ENCODE measurements at places on chromosomes 3 and 15.

GRCh38 chr3:114213292-114213626 lies 24.1 kb downstream of the ZNF80 start:
- peak; percentile 32 for DNase-seq

GRCh38 chr15:66288551-66289185 lies 4.7 kb upstream of the DIS3L start:
- no peak for DNase-seq

DNA sequence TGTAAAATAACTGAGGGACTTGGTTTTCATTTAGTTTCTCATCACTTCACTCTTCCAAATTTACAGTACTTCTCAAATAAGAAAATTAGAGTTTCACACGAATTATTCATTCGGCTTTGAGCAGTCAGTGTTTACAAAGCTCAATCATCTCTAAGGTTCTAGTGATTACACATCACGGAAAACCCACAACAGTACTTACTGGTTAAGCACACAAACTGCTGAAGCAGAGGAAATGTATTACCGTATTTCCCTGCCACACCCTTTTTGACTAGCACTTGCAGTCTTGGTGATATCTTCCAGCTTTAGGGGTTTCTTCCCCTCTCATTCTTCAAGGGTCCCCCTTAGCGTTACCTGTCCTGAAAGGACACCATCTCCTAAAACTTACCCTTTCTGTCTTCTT lies 164.8 kb upstream of the CDIN1 start:
- peak; percentile 26 for DNase-seq

DNA sequence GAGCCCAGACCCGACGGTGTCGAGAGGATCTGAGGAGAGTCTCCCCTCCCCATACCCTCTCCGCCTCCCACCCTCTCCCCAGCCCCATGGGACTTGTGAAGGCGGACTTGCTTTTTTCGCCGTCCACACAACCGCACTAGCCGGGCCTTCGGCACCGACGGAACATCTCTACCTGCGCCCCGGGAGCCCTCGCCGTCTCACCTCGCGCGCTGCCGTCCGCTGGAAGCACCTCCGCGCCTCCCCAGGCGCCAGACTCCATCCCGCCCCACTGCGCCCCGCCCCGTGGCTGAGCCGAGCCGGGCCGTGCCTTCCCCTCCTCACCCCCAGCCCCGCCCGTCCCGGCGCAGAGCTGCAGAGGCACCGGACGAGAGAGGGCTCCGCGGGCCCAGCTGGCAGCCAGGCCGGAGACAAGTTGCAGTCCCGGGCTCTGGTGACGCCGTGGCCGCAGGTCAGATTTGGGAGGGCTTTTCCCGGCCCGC lies at the start of the genes DUOX1 and DUOXA1:
Gene DUOX1, plus strand, starts transcription at position 344 of the 479 bp plus-strand sequence. CDS start 1,973 bp downstream, outside the sequence.
Gene DUOXA1, minus strand, starts transcription at position 229 of the 479 bp plus-strand sequence. CDS start 6,865 bp downstream, outside the sequence.
- peak; percentile 35 for DNase-seq

DNA sequence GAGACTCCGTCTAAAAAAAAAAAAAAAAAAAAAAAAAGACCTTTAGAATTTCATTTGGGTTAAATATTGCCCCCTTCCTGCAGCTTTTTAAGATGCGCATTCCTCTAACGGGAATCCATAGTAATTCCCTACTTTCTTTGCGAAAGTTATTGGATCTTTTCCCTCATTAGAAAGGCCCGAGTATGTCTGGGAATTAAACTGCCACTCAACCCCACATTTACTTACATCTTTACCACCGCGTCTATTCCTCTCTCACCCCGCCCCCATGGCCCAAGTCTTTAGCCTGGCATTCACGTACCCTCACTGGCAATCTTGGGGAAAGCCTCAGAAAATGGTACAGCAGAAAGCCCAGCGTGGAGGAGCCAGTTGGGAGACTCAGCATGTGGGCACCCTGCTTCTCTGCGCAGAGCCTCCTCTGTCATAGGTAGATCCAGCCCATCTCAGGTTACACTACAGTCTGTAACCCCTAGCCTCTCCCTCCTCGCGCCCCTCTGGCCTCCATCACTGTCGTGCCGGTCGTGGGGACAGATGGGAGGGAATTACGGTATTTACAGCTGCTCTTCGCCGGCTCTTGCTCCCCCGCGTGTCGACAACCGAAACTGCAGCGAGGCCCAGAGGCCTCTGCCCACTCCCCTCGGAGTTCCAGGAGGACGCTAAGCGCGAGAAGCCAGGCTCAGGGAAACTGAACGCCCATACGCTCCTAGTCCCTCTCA lies 6.4 kb upstream of the ANKDD1A start:
- DNase-seq: peak; percentile 83

DNA sequence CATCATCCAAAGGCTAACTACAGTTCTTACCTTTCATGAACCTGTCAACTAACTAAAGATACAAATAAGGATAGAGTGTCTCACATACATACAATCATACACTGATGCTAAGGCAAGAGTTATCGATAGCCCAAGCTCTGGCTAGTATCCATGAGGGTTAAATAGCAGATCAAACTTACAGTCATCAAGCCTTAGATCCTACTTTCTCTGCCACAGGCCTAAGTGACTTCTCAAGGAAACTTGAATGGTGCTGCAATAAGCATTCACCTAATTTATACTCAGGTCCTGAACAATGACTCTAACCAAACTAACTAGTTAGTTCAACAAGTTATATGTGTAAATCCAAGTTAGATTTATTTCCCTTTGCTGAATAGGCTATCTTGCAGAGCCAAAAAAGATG lies 51.0 kb downstream of the ALDH1A2 start:
- no peak for DNase-seq

GRCh38 chr3:34155108-34155507 lies 356.7 kb downstream of the PDCD6IP start:
- DNase-seq: no peak

DNA sequence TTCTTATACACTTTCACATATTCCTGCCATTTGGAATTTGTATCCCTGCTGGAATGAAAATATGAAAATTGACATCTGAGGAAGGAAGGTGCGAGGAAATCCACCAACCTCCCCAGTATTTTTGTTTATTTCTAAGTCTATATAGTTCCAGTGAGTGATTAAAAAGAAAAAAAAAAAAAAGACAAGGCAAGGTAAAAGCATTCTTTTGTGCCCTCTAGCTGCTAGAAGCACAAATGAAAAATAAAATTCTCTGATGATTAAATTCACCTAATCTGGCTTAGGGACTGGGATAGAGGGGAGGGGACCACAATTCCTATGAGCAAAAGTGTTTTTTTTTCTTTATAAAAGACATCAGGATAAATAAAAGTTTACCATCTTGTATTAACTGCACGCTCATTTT lies 370.9 kb downstream of the NR2F2 start:
- DNase-seq: no peak

- no peak for DNase-seq
Measured at GRCh38 chr15:100559330-100559729, 30.6 kb upstream of the CERS3 start.

GRCh38 chr3:101725194-101725889 lies 928 bp downstream of the CEP97 start:
- peak; percentile 37 for DNase-seq

DNA sequence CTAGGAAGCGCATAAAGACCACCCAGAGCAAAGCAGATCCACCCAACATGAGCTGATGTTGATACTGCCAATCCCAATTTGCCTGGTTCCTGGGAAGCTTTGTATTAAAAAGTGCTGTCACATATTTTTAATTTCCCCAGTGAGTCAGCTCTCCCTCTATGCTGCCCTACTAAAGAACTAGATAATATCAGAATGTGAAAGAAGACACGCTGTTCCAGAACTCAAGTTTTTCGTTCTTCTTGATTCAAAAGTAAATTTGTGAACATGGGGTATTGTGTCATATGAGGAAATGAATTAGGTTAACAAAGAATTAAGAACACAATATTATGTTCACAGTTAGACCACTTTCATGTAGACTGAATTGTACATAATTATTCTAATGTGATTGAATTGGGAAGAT lies 734.2 kb upstream of the ALCAM start:
- no peak for DNase-seq

GRCh38 chr3:14145670-14146380 lies 21.0 kb downstream of the TMEM43 start:
- DNase-seq: no peak

- no peak for DNase-seq
Measured at GRCh38 chr3:142660383-142660782, 63.5 kb upstream of the TRPC1 start.

- DNase-seq: no peak
Measured at GRCh38 chr3:182235504-182235903, 523.8 kb downstream of the SOX2 start.

DNA sequence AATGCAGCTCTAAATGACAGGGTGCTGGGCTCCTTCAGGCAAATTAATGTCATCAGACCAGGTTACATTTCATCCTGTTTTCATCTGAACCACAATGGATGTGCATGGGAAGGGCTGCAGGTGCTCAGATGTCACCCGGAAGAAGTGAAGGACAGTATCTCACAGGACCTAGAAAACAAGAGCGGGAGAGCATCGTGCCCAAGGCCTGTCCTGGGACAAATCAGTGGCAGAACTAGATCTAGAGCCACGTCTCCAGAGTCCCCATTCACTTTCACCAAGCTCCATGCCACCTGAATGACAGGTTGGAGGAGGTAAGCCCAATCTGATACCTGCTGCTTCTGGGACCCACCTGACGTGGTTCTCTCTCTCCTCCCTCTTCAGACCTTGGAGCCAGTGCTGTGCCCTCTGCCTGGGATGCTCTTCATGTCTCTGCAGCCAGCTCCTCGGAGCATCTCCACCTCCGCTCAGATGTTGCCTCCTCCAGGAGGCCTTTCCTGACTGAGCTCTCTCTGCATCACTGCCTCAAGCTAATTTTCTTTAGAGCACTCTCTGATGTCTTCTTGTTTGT lies 77.3 kb downstream of the CPN2 start:
- DNase-seq: no peak

DNA sequence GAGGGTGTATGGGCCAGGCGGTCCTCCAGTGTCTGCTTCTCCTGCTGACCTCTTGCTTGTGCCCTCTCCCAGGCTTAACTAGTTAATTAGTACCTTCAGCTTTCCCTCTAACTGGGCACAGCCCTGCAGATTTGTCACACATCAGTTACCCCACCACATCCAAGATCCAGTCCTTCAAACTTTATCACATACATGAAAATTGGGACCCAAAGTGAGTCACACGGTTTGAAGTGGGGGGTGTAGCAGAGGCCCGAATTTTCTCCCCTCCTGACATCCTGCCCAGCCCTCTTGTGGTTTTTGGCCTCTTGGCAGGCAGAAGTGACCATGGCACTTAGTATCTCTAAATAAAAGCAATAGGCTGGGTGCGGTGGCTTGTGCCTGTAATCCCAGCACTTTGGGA lies 3.9 kb downstream of the MAPKAPK3 start:
- DNase-seq: peak; percentile 54

GRCh38 chr15:60539016-60539415 lies 60.1 kb upstream of the ICE2 start:
- DNase-seq: no peak

DNA sequence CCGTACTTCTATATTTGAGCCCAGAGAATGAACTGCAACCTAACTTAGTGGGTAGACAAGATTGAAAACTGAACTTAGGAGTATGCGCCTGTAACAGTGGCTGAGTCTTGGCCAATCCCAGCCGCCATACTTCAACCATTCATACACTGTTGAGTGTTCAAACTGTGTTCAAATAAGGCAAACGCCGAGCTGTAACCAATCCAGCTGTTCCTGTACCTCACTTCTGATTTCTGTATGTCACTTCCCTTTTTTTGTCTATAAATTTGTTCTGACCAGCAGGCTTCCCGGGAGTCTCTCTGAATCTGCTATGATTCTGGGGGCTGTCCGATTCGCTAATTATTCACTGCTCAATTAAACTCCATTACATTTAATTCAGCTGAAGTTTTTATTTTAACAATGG lies 58.6 kb upstream of the TPM1 start:
- DNase-seq: no peak

DNA sequence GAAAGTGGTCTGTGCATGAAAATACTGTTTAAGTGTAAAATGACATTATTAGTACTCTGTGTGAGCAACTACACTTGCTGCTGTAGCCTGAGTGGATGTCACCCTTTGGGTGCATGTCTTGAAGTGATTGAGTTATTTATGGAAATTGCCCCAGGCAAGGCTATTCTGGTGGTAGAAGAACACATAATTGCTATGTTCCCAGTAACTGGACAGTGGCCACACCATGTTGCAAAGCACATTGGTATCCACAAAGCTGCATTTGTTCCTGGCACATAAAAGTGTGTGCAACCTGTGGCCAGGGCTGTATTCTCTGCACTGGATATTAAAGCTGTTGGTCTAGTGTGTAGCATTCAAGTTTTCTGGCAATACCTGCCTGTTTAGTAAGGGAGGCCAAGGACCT lies 23.8 kb downstream of the MTMR14 start:
- no peak for DNase-seq

GRCh38 chr3:188303286-188303799 lies 149.4 kb downstream of the LPP start:
- DNase-seq: no peak

- DNase-seq: no peak
Measured at GRCh38 chr15:49830391-49830790, 209.5 kb downstream of the DTWD1 start.

DNA sequence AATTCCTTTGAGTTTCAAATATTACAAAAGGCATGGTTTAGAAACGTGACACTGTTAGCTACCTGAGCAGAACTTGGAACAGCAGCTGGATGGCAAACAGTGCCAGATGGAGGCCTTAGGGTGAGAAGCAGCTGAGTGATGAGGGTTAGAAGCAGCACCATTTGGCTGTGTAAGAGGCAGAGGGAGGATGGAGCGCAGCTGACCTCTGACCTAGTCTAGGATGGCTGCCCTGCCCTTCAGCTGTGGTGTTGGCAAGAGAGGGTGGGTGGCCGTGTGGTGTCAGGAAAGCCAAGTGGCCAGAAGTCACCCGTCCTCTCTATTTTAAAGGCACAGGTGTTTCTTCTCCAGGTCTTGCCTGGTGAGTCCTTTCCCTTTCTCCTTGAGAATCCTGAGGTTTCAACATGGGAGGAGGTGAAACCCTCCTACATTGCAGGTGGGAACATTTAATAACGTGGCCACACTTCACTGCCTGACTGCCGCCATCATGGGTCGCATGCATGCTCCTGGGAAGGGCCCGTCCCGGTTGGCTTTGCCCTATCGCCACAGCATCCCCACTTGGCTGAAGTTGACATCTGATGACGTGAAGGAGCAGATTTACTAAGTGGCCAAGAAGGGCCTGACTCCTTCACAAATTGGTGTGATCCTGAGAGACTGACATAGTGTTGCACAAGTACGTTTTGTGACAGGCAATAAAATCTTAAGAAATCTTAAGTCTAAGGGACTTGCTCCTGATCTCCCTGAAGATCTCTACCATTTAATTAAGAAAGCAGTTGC lies 17.6 kb downstream of the BCL2L10 start:
- DNase-seq: no peak

DNA sequence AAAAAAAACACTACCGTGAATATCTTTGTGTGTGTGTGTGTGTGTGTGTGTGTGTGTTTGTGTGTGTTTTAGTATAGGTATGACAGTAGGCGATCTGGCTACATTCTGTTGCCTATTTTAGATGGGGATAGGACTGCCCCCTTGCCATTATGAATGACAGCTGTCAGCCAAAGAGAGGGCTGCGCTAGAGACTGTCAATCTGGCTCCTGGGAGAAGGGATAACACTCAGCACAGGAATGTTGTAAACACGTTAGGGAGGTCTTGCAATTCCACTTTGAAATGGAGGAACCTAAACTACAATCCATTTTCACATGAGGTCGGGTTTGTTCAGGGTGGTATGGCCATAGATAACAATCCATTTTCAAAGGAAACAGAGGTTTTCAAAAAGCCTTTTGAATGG lies 14.1 kb upstream of the ETV5 start:
- DNase-seq: no peak

GRCh38 chr3:78050276-78051065 lies 1010.6 kb downstream of the ROBO2 start:
- peak; percentile 2 for DNase-seq

- DNase-seq: no peak
Measured at GRCh38 chr15:85036716-85037115, 55.1 kb downstream of the PDE8A start.

Data from astrocyte of the hippocampus (primary cell).